ENCODE measurements at places on chromosomes 2 and 18.

DNA sequence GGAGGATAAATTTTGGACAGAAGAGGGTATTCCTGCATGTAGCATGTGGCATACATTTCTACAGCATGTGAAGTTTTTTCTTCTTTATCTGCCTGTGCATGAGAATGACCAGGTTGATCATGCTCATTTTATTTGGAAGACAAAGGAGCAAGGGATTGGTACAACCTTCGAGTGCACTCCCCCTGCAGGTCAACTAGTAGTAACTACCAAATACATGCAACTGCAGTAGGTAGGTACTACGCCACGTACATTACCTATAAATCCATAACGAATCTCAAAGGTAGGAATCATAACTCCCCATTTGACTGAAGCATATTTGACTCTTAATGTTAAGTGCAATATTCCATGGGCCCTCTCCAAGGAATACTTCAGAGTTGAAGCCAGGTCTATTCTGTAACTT lies 763.9 kb downstream of the TSN start:
- no peak for DNase-seq

GRCh38 chr18:63191413-63191812 lies 128.2 kb downstream of the BCL2 start:
- DNase-seq = no peak

- no peak for DNase-seq
Observed at GRCh38 chr2:47223980-47224379, 68.9 kb upstream of the STPG4 start.

GRCh38 chr2:16330982-16331381 lies 334.7 kb downstream of the CYRIA start:
- DNase-seq = no peak

- no peak for DNase-seq
Observed at GRCh38 chr2:191522478-191523120, 155.3 kb upstream of the NABP1 start.

All from activated CD4-positive, alpha-beta T cell treated with anti-CD3 and anti-CD28 coated beads, Interleukin-2, amount 50 U/mL, for 16 hours (primary cell).